ENCODE measurements at places on chromosomes 1 and 21. TPM values are rescaled to one million over a fixed set of nuclear protein-coding genes. Genes with fewer than 3 reads are reported as not detected.

MMEL1 gene
- 9.1 TPM for polyA plus RNA-seq

LMOD1 gene
- polyA plus RNA-seq, result 3.3 TPM

CFHR4 gene
- polyA plus RNA-seq, result not detected

SCYL3 gene
- polyA plus RNA-seq, result 19.3 TPM

DMBX1 gene
- 0.07 TPM for polyA plus RNA-seq

OR2L2 gene
- 0.07 TPM for polyA plus RNA-seq

FCRL1 gene
- polyA plus RNA-seq, result 0.24 TPM
